ENCODE measurements at places on chromosomes 2 and 18.
A peak's percentile ranks its signal among the peaks of the same experiment; 100 is the strongest.

DNA sequence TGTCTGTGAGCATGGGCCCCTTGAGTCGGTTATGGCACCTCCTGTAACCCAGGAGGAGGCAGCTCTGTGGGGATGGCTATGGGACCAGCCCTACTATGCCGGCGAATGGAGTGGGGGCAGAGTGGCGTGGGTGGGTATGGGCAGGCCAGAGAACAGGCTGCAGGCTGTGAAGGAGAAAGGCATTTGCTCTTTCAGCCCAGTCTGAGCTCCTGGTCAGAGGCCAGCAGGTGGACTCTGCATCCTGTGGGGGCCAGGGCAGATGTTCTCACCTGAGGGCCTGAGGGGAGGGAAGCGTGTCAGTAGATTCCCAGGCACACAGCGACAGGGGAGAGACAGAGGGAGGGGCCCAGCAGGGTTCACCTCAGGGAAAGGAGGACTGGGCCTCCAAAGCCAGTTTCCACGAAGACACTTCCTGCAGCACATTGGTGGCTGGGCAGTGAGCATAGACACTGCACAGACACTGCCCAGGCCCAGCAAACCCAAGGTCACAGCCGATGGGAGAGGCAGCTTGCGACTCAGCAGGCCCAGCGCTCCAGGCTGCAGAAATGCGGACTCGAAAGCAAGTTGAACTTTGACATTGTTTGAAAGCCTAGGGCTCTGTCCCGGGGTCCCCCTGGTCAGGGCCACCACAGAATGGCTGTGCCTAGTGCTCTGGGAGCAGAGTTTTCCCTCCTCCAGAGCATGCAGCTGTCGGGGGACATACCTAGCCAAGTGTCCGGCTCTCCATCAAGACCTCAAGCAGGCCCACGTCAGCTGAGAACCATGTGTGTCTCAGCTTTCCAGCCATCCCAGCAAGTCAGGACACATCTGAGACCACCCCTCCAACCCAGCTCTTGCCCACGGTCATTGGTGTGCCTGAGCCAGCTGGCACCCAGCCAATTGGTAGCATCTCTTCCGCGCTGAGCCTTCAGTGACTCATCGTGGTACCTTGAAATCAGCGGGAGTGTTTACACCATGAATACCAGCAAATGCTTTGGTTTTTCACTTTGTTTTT, 53.8 kb downstream of the TGOLN2 start:
- no peak for DNase-seq

GRCh38 chr2:230879891-230880290, 15.1 kb downstream of the ITM2C start:
- DNase-seq, result no peak

- no peak for DNase-seq
These were observed 38.3 kb upstream of the DNMT3A start for GRCh38 chr2:25380023-25380422.

DNA sequence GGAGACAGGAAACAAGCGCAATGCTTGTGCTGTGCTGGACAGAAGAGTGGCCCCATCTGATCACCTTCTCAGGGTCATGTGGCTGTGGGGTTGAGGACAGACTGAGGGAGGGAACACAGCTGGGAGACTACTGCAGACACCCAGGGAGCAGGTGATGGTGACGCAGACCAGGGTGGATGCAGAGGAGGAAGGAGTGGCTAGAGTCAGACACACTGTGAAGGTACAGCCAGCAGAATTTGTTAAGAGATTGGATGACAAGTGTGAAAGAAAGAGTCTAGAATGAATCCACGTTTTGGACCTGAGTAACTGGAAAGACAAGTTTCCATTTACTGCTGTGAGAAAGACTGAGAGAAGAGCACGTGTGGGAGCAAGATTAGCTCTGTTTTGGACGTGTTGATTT, 15.9 kb upstream of the POMC start:
- no peak for DNase-seq

GRCh38 chr2:54212456-54212855, 43.6 kb downstream of the TSPYL6 start:
- no peak for DNase-seq

DNA sequence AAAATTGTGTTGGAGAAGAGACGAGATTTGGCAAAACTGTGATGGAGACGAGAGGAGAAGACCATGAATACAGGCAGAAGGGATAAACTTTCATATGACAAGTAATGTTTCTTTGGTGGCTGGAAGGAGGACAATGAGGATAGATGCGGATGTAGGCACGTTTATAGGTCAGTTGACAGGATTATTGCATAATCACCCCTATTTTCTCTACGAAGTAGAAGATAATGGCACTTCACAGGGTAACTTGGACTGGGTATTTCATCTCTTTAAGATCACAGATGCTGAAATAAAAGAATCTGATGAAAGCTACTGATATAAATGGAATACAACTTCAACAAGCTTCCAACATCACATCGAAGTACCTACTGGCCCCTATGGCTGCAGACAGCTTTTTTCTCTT, 81.0 kb downstream of the PLEKHM3 start:
- DNase-seq, result no peak

DNA sequence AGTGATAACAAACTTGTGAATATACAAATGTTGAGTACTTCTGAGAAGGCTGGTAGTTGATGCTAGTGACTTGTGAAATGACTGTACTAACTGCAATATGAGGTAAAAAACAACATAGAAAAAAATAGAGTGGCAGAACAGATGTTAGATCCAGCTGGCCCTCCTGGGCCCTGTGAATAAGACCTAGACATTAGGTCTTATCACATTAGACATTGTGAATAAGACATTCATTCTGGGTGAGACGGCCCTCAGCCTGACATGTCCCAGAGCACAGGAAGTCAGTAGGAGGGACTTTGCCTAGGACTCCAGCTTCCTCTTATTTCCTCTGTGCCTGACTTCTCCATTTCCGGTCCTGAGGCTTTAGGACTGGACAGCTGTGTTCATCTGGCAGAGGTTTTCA, 22.9 kb downstream of the DOK1 start:
- no peak for DNase-seq

DNA sequence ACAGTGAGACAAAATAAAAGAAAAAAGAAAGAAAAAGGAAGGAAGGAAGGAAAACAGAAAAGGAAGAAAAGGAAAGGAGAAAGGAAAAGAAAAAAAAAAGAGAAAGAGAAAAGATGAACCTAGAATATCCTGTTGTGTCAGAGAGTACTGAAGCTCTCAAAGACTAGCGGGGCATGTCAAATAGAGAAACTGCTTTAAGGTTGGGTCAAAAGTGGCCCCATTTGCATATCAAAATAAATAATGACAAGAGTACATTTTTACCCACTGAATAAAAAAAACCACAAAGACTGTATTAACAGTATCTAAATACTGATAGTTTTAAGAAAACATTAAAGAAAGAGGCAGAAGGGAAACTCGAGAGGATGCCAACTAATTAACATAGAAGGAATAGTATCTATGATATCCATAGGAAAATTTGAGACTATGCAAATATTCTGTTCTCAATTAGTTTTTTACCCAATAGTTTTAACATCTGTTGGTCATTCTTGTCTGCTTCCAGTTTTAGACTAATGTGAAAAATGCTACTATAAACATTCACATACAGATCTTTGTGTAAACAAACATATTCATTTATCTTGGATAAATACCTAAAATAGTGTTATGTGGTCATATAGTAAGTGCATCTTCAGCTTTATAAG, 53.2 kb downstream of the SFXN5 start:
- DNase-seq, result no peak

DNA sequence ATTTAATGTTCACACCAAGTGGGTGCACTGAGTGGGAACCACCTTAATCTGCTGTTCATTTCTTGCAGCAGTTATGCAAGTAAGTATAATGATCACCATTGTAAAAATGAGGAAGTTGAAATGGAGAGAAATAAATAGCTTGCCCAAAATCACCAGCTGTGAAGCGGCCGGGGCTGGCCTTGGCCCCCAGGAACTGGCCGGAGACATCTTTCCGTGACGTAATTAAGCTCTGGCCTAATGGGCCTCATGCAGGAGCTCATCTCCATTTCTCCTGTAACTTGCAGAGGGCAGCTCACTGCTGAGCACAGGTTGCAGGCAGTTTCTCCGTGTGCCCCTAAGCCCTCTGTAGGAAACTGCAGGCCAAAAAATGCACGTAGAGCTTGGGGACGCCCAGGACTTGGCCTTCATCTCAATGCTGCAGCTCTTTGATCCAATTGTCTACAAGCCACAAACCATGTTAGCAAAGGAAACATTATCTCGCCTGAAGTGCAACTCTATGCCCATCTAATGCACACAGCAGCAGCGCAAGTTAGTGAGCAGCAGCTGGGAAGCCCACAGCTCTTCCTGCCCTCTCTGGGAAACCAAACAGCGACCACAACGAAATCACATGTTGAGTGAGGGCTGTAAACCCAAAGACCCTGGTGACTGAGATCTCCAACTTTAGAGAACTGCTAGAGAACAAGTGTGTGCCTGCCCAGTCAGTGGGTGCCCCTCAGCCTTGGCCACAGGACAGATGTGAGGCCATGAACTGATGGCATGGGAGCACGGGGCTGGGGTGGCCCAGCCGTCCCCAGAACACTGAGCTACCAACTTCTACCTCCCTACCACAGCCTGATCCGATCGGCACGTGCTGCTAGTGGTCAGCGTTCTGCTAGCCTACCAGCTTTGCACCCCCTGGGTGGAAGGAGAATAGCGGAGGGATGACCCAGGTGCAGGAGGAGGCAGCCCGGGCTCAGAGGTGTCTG, 28.8 kb downstream of the APCDD1 start:
- DNase-seq, result no peak

GRCh38 chr2:102736110-102736409, 25.8 kb upstream of the TMEM182 start:
- no peak for DNase-seq

GRCh38 chr18:39753178-39753577, 2187.6 kb upstream of the CELF4 start:
- DNase-seq, result no peak

GRCh38 chr2:7773362-7774360, 856.4 kb downstream of the RNF144A start:
- DNase-seq, result no peak

- no peak for DNase-seq
These were observed 4.5 kb downstream of the LPIN1 start for GRCh38 chr2:11750917-11751316.

- no peak for DNase-seq
These were observed 175.5 kb downstream of the ZFP36L2 start for GRCh38 chr2:43050866-43051265.

DNA sequence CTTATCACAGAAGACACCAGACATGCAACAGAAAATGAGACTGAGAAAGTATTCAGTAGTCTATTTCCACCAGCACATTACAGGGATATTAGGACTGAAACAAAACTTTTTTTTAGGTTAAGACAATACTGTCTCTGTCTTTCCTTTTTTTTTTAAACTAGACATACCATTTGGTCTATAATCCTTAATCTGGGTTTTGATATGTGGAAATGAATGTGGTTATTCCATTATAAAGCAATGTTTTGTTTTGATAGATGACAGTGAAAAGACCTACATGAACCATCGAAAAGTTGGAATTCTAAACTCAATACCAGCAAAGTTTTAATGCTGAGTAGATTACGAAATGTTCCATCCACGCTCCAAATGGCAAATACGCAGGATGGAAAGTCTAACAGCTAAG, 123.4 kb downstream of the TCF4 start:
- no peak for DNase-seq

- DNase-seq, result no peak
These were observed 17.4 kb downstream of the AGAP1 start for GRCh38 chr2:235511187-235511661.

DNA sequence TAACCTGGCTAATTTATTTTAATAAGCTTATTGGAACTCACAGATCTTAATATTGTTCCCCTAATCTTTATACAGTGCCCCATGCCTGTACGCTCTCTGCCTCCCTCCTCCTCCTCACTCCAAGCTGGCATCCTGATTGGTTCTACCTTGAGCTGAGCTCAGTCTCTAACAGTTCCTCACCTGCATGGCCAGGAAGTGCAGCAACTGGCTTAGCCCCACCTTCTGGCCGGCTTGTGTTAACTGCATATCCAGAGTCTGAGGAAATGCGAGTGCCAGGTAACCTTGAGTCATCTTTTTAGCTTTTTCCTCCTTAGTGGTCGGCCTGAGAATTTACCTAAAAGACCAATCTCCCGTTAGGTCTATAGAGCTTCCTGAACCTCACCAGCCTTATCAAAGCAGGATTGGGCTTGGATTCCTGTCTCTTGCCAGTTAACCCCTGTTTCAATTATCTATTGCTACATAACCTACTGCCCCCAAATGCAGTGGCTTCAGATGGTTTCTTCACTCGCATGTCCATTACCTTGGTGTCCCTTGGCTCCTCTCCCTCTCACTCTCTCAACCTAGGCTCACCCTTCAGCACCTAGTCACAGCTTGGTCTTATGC, 89.5 kb upstream of the STK39 start:
- peak; percentile 59 for DNase-seq

- peak; percentile 25 for DNase-seq
These were observed at the start of gene B4GALT6 for GRCh38 chr18:31684279-31685096. Gene B4GALT6 (minus strand): TSS chr18:31684581. CDS start chr18:31684426, 155 bp downstream.

GRCh38 chr2:39492716-39493115, 55.6 kb upstream of the MAP4K3 start:
- DNase-seq, result no peak

GRCh38 chr2:83956991-83957390, 502.1 kb downstream of the SUCLG1 start:
- no peak for DNase-seq

Data from activated naive CD4-positive, alpha-beta T cell treated with anti-CD3 and anti-CD28 coated beads, Interleukin-2, amount 50 U/mL, for 16 hours (primary cell).